ENCODE measurements at places on chromosomes 12 and 14. TPM values are rescaled to one million over a fixed set of nuclear protein-coding genes. Genes with fewer than 3 reads are reported as not detected.

DNA sequence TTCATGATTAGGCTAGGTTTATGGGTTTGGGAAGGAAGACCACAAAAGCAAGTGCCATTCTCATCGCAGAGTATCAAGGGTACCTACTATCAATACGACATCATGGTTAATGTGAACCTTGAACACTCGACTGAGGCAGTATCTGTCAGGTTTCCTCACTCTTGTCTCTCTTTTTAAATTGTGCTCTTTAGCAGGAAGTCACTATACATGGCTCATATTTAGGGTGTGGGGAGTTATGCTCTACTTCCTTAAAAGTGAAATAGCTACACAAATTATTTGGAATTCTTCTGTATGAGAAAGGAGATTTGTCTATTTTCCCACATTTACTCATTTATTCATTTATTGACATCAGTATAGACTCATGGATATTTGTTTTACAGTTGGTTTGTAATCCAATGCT is 5.9 kb upstream of the CLEC4E start:
- DNase-seq: no peak

GRCh38 chr12:53207042-53207441 is at the start of gene ITGB7:
TSS of gene ITGB7 (minus strand) at chr12:53207251. CDS start at chr12:53200443, 6,808 bp downstream.
- peak; percentile 28 for DNase-seq

DNA sequence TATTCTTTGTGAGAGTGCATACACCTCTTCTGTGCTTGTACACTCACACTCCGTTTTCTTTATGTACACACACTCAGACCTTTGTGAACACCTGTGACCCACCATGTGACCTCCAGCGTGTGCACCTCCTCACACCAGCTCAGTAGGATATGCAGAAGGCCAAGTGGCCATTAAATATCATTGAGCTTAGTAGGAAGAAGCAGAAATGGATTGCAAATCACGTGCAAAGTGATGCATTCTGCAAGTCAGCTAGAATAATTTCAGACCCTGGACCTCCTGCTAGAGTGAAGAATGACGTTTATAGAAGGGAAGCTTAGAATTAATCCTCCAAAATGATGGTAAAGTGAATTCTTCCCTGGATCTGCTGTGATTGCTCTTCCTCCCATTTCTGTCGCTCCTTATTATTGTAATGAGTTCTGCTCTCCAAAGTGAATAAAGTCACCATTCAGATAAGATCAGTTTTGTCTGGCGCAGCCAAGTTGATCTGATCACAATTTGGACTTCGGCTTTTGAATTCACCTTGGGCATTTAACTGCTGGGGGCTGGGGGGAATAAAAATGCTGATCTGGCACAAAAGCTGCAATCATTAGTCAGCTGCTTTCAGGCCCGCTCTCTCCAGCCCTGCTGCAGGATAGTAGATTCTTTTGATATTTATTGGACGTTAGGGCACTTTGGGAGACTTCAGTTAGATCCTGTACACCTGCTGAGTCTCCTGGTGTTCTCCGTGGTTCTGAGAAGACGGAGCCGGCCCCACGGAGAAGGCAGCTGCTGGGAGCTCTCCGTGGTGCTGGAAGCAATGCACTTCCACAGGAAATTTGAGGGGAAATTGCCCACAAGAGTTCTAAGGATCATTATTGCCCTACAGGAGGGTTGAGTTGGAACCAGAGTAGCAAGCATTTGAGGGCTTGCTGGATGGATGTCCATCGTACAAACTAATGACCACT is 12.4 kb upstream of the NRXN3 start:
- peak; percentile 2 for DNase-seq

DNA sequence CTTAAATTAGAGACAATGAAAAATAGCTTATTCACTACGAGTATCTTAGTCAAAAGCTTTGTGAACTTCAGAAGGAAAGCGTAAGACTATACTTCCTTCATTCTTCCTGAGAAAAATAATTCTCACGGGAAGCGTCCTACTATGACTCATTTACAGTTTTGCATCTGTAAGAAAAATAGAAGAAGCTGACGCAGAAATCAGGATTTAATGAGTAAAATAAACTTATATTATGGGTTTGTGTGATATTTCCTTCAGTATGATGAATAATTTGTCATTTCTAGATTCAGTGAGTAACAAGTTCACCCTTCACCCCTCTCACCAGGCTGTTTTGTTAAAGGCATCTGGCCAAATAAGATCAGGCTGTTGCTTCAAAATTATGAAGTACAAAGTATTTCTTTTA is 17.8 kb upstream of the PDE3A start:
- DNase-seq: no peak

TAPBPL gene
- total RNA-seq: 51.4 TPM

GRCh38 chr12:31002999-31003398 is 70.7 kb upstream of the DDX11 start:
- DNase-seq: no peak

ACSS3 gene
- not detected for total RNA-seq

DNA sequence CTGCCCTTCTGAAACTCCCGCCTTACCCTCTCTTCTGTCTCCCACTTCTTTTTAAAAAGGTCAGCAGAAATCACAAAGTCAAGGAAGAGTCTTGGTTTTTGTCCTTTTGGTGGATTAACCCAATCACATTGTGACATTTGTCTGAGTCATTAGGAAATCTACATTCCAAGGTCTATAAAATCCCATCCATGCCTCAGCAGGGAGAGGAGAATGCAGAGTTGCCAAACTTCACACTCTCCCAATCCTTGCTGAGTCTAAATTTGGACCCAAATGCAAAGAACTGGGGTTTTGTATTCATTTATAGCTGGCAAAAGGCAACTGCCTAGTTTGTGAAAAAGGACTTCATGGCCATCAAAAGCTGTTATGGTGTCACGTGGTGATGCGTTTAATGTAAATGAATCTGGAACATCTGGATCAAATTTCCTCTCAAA is 67.9 kb downstream of the TMEM30B start:
- no peak for DNase-seq

GRCh38 chr12:109256011-109256410 is 53.1 kb downstream of the FOXN4 start:
- no peak for DNase-seq

GRCh38 chr12:53992377-53992889 is 7.5 kb downstream of the HOXC10 start:
- DNase-seq: no peak

- peak; percentile 18 for DNase-seq
These were observed 3.7 kb downstream of the HIF1A start for GRCh38 chr14:61699027-61699426.

RIC8B gene
- total RNA-seq: 21.3 TPM

- no peak for DNase-seq
These were observed 26.2 kb downstream of the PRKAB1 start for GRCh38 chr12:119694111-119694510.

GRCh38 chr14:60275932-60276331 is 26.9 kb downstream of the PPM1A start:
- no peak for DNase-seq

DNA sequence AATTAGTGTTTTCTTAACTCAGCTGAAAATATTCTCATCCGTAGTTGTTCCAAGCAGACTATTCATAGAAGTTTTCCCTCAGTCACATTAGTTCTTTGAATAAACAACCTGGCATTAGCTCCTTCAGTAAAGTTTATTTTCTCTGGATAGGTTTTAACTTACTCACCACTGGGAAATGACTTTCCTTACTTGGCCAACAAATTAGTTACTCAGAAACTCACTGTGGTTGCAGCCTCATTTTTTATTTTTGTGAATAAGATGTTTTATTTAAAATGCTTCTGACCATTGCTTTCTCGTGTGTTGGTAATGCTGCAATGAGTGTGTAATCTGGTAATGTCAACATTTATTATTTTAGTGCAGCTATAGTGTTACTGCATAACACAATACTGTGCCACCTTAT is 74.9 kb downstream of the NOVA1 start:
- DNase-seq: no peak

- DNase-seq: no peak
These were observed 8.5 kb upstream of the SLC6A13 start for GRCh38 chr12:271161-271560.

KERA gene
- total RNA-seq: not detected

DNA sequence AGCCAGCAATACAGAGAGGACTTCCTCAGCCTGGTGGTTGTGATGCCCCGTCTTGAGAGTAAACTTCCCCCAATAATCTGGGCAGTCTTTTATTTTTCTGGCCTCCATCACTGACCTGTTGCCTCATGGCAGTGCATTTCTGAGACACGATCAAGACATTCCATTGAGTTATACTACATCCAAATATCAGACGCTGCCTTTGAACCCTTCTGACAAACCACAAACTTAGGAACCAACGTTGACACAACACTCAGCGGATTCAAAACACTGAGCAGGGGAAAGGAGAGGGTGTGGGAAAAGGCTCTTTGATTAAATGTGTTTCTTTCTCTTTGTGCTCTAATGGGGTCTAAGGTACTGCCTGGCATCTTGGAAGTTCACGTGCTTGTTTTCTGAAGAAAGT is 100.7 kb upstream of the TBX5 start:
- DNase-seq: no peak

GUCY2C gene
- not detected for total RNA-seq

DDX24 gene
- total RNA-seq: 357 TPM

- DNase-seq: no peak
These were observed 13.9 kb upstream of the VRK1 start for GRCh38 chr14:96783043-96783914.

CAPS2 gene
- total RNA-seq: 9.6 TPM

TAS2R30 gene
- 9.7 TPM for total RNA-seq

GLIPR1L1 gene
- not detected for total RNA-seq

GNPNAT1 gene
- total RNA-seq: 5.6 TPM

SMAGP gene
- total RNA-seq: 19.0 TPM

- DNase-seq: peak; percentile 40
These were observed 602 bp downstream of the CHFR start for GRCh38 chr12:132886529-132887477.

EPYC gene
- total RNA-seq: not detected

TSPAN19 gene
- total RNA-seq: not detected

LRFN5 gene
- total RNA-seq: not detected

DNA sequence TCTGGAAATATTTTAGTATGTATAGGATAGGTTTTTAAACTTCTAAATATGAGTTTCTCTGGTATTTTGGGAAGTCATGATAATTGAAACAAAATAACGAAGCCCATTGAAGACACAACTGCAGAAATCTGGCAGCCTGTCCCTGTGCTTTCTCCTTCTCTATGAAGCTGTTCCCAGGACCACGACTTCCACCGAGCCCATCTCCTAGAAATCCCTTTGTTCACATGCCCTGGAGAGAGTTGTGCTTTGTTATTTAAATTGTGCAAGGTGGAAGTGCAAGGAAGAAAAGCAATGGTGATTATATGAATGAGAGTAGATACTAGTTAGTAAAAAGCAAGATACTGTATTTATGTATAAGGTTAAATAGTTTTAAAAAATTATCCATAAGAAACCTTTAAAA is 32.2 kb downstream of the STK38L start:
- DNase-seq: no peak

CLEC14A gene
- not detected for total RNA-seq

SLC17A8 gene
- not detected for total RNA-seq

CLEC4D gene
- not detected for total RNA-seq

COQ10A gene
- total RNA-seq: 27.2 TPM

GRCh38 chr12:70928071-70928470 is 7.5 kb upstream of the PTPRR start:
- DNase-seq: no peak

- no peak for DNase-seq
These were observed 123.9 kb upstream of the FOXN3 start for GRCh38 chr14:89540830-89541470.

GRCh38 chr14:92553438-92553837 is 39.9 kb downstream of the RIN3 start:
- no peak for DNase-seq

IL23A gene
- 1.8 TPM for total RNA-seq

SRRM4 gene
- not detected for total RNA-seq

SETD3 gene
- 111 TPM for total RNA-seq

- DNase-seq: no peak
These were observed 85.0 kb downstream of the LLPH start for GRCh38 chr12:66045506-66045905.

DNA sequence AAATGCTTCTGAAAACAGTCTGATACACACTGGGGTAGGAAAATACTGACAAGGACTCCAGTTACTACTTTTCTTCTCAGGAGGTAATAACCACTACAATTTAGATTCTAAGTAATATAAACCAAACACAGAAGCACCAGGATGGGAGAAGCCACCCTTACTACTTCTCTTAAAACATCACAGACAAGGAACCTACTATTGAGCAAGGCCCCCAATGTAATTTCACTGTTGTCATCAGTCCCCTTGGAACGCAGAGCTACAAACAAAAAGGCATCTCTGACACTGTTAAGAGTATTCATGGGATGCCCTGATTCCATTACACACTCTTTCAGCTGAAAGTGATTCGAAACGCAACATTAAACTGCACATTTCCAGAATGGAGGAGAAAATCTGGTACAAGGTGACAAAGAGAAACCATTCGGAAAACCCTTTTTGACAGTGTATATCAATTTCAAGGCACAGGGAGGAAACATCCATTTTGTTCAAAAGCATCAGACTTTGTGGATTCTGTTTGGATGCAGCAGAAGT is 185.9 kb downstream of the PPM1H start:
- no peak for DNase-seq

NANOG gene
- not detected for total RNA-seq

DNA sequence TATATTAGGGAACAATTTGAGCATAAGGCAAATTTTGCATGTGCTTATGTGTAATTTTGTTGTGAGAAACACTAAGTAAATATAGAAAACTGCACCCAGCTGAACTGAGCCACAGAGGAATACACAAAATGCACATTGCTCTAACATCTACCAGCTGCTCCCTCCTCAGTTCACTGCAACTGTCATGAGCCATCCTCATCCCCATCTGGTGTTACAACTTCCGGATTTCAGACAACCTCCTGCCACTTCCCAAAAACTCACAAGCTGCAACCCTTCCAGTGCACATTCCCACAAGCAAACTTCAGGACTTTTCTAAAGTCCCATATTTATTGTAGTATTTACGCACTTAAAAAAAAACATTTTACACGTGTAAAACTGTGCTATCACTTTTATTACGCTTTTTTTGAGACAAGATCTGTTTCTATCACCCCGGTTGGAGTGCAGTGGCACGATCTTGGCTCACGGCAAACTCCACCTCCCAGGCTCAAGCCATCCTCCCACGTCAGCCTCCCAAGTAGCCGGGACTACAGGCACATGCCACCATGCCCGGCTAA is 169.1 kb upstream of the TBX3 start:
- no peak for DNase-seq

GRCh38 chr14:63045612-63046320 is 508 bp upstream of the KCNH5 start:
- DNase-seq: no peak
